Upper lobe of right lung (tissue), 1 donor: ENCODE measurements at places on chromosomes 13 and 19. TPM values are rescaled to one million over a fixed set of nuclear protein-coding genes. Genes with fewer than 3 reads are reported as not detected.
A peak's percentile ranks its signal among the peaks of the same experiment; 100 is the strongest.

ACP5 gene
- total RNA-seq: 429 TPM

RNF113B gene
- not detected for total RNA-seq

C19orf67 gene
- total RNA-seq: not detected

RNF225 gene
- total RNA-seq: 0.55 TPM

TNNI3 gene
- total RNA-seq: not detected

DNA sequence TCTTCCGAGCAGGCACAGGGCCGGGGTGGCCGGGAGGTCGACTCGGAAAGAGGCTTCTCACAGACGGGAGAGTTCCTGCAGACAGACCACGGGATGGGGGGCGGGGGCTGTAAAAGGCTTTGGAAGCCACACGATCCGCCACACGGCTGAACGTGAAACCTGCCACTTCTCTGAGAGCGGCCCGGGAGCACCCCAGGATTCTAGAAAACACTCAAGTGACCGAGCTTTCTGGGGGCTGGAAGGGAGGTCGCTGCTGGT, 15.6 kb upstream of the SLC39A3 start:
- H3K4me1 ChIP-seq: no peaks in the 10 kb centered on the region
- H3K36me3 ChIP-seq: peaks cover 46% of the 10 kb centered on the region
- DNase-seq: no peak
- H3K27me3 ChIP-seq: no peaks in the 10 kb centered on the region
- H3K4me3 ChIP-seq: no peak overlapping the region

- H3K36me3 ChIP-seq: no peaks in the 10 kb centered on the region
- no peaks in the 10 kb centered on the region for H3K4me1 ChIP-seq
- no peaks in the 10 kb centered on the region for H3K27me3 ChIP-seq
- no peak overlapping the region for H3K27ac ChIP-seq
These were observed 126.4 kb downstream of the POU4F1 start for GRCh38 chr13:78476910-78477309.

GRCh38 chr13:60335531-60335930, 61.5 kb upstream of the TDRD3 start:
- H3K27me3 ChIP-seq: no peaks in the 10 kb centered on the region
- H3K4me1 ChIP-seq: no peaks in the 10 kb centered on the region
- H3K36me3 ChIP-seq: no peaks in the 10 kb centered on the region
- no peak overlapping the region for H3K4me3 ChIP-seq

- DNase-seq: peak; percentile 82
- H3K4me3 ChIP-seq: no peak overlapping the region
- H3K4me1 ChIP-seq: peaks cover 10% of the 10 kb centered on the region
- no peaks in the 10 kb centered on the region for H3K36me3 ChIP-seq
These were observed 4.1 kb downstream of the KPTN start for GRCh38 chr19:47479701-47480503.

- peaks cover 20% of the 10 kb centered on the region for H3K36me3 ChIP-seq
- DNase-seq: no peak
- H3K27me3 ChIP-seq: no peaks in the 10 kb centered on the region
These were observed 62.4 kb downstream of the SERP2 start for GRCh38 chr13:44435919-44436510.

DNA sequence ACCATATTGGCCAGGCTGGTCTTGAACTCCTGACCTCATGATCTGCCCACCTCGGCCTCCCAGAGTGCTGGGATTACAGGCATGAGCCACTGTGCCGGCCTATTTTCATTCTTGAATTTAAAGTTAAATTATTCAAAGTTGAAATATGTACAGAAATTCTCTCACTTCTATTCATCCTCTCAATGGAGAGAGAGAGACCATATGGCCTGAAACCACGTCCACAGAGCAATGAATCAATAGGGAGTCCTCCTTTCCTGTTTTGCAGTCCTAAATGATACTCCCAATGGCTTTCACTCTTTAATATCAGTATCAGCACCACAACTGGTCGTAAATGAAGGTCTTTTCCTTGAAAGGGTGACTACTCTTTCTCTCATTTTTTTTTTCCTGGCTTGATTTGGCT, 30.5 kb upstream of the KCTD4 start:
- H3K36me3 ChIP-seq: no peaks in the 10 kb centered on the region
- H3K4me3 ChIP-seq: no peak overlapping the region
- H3K27ac ChIP-seq: no peak overlapping the region
- H3K27me3 ChIP-seq: no peaks in the 10 kb centered on the region
- no peaks in the 10 kb centered on the region for H3K4me1 ChIP-seq
